ENCODE measurements at places on chromosomes 6 and 20. TPM values are rescaled to one million over a fixed set of nuclear protein-coding genes. Genes with fewer than 3 reads are reported as not detected.

OLIG3 gene
- not detected for total RNA-seq

ZSCAN23 gene
- 6.9 TPM for total RNA-seq

BTN1A1 gene
- total RNA-seq, result not detected

CALHM6 gene
- not detected for total RNA-seq

NOP56 gene
- total RNA-seq, result 109 TPM

HLA-DOA gene
- 0.25 TPM for total RNA-seq

MCCD1 gene
- total RNA-seq, result not detected

NOX3 gene
- not detected for total RNA-seq

HSPA1L gene
- 3.1 TPM for total RNA-seq

- DNase-seq, result no peak
Measured at GRCh38 chr6:167079853-167080297, 43.0 kb upstream of the CCR6 start.

- no peak for DNase-seq
Measured at GRCh38 chr20:20926222-20926905, 179.8 kb downstream of the LINC00237 start.

DNA sequence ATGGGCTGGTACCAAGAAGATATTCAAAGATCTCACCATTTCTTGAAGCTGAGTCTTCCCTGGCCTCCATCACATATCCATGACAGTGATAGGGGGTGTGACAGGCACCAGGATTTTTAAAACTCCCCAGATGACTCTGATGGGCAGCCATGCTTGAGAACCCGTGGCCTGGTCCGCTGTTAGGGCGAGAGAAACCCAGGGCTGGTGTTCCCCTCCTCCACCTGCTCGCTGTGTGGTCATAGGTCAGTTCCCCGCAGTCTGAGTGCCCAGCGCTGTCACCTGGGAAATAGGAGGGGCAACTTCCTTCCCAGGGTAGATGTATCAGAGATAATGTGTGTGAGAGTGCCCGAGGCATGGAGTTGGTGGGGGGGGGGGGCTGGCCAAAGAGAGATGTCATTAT is 50.9 kb downstream of the TMEM242 start:
- no peak for DNase-seq

DNA sequence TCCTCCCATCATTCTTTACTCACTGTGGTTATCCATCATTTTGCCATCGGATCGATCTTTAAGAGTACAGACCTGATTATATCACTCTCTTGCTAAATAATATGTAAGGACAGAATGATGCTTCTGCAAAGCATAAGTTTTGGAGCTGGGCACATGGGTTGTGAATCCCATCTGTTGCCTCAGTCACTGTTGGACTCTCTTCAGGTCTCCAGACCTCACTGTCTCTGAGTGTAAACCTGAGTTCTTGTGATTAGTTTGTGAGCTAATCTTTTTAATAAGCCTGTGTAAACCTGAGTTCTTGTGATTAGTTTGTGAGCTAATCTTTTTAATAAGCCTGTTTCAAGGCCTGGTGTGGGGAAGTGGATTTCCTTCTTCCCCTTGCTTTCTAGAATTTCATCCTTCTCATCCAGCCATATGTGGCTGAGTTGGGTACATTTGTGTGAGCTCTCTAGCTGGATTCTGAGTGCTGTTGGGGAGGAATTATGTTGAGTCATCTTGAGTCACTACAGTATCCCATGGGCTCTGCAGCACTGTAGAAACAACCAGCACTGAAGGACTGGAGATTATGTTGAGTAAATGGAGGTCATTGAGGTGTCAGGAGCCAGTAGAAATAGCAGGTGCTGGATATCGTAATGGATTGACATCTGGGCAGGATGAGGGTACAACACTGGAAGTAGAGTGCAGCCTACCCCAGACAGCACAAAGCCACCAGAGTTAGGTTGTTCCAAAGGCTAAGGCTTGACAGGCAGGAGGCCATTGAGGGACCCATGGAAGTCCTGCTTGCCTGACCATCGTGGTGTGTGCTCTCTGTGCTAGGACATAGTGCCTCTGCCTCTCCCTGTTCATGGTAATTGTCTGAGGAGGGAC is 52.4 kb downstream of the SCAND1 start:
- DNase-seq, result peak; percentile 79

- no peak for DNase-seq
Measured at GRCh38 chr20:48843057-48843806, 15.4 kb upstream of the PREX1 start.

GRCh38 chr6:131761762-131762067 is 46.1 kb upstream of the ENPP1 start:
- no peak for DNase-seq

- DNase-seq, result no peak
Measured at GRCh38 chr20:41169791-41170351, 32.5 kb downstream of the PLCG1 start.

DNA sequence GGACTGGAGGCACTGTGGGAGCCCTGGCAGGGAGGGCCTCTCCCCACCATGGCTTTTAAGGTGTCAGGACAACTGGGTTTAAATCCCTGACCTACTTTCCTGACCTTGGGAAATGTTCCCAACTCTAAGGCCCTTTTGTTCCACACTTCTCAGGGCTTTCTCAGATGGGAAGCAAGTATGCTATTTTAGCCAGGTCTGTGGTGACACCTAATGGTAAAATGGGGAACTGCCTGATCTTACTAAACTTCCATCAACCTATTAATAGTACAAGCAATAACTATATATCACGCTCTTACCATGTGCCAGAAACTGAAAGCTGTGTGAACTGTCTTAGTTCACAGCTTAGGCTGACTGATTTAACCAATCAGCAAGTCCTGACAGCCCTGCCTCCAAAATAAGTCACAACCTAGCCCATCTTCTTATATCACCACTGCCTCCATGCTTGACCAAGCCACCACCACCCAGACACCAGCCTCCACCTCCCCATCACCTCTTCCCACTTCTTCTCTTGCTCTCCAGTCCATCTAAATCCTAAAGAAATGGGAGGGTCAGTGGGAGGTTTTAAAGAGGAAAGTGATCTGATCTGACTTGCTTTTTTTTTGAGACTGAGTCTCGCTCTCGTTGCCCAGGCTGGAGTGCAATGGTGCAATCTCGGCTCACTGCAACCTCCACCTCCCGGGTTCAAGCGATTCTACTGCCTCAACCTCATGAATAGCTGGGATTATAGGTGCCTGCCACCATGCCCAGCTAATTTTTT is 6.9 kb upstream of the BLCAP start:
- DNase-seq, result peak; percentile 85

DNA sequence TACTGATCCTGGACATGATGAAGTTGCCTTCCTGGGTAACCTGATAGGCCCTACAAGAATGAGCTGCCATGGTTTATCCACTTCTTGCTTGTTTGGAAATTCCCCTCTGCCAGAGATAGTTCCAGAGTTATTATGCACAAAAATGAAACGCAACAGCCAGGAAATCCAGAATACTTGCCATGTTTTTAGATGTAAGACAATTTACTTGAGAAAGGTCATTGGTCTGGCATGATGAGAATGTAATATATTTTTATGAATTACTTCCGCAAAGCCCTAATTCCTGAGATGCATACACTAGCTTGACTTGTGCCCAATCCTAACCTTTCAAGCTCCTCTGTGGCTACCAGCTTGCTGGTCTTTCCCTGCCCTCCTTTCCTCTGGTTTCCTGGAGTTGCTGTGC is 27.9 kb upstream of the NT5E start:
- DNase-seq, result no peak

DNA sequence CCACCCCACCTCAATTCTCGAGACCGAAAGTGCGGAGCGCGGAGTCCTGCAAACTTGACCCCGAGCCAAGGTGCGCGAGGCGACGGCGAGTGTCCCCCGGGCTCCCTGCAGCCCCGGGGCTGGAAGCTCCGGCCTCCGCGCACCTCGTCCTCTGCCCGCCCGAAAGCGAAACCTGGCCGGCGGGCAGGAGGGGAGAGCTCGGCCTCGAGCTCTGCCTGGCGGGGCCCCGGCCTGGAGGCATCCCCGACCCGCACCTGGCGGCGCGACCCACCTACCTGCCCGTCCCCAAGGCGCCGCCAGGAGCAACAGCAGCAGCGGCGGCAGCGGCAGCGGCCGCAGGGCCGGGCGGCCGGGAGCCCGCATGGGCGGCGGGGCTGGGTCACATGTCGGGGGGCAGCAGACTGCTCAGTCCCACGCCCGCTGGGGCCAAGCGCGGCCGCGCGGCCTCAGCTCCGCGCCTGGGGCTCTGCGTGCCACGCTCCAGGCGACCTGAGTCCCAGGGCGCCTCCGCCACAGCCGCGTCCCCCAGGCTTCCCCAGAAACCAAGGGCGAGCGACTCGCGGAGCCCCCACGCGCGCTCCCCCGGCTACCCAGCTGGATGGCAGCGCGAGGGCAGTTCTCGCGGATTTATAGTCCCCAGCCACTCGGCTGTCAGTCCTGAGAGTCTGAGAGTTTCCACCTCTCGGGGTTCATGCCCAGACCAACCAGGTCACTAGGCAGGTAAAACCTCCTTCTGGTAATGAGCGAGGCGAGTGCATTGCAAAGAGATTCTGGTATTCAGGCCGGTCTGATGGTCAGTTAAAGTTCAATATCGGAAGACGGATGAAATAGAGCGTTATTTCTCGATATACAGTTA is at the start of gene IL20RA:
Gene IL20RA, minus strand, starts transcription at position 600 of the 856 bp plus-strand sequence. Its CDS starts 237 bp downstream, at position 363.
- peak; percentile 30 for DNase-seq

DNA sequence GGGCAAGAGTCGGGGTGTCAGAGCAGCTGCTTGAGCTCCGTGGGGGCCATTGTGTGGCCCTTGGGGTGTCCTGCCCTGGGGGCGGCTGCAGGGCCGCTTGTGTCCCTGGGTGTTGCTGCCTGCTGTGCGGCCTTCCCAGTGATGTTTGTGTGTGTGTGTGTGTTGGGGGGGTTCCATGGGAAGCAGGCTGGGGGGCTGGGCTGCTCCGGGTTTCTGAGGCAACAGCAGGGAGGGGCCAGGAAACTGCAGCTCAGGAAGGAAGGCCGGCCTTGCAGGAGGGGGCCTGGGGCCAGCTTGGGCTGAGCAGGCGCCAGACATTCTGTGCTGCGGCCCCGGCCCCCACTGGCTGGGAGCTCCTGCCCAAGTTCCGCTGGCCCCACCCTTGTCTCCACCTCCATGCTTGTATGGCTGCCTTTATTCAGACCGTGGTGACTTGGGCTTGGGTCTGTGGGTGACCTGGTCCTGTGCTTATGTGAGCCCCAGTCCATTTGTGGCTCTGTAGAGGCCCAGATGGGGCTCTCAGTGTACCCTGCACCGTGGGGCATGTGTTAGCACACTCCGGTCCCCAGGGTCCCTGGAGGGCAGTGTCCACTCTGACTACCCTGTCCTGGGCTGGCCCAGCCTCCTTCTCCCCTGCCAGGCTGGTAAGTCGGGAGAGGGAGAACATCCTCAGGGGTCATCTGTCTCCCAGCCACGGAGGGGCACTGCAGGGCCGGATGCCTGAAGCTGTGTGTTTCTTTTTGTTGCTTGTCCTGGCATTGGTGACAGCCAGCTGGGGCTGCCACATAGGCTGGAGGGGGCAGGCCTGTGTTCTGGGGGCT is 4.6 kb upstream of the SOX18 start:
- peak; percentile 92 for DNase-seq

GRCh38 chr6:162845972-162846371 is 118.2 kb downstream of the PACRG start:
- no peak for DNase-seq

DNA sequence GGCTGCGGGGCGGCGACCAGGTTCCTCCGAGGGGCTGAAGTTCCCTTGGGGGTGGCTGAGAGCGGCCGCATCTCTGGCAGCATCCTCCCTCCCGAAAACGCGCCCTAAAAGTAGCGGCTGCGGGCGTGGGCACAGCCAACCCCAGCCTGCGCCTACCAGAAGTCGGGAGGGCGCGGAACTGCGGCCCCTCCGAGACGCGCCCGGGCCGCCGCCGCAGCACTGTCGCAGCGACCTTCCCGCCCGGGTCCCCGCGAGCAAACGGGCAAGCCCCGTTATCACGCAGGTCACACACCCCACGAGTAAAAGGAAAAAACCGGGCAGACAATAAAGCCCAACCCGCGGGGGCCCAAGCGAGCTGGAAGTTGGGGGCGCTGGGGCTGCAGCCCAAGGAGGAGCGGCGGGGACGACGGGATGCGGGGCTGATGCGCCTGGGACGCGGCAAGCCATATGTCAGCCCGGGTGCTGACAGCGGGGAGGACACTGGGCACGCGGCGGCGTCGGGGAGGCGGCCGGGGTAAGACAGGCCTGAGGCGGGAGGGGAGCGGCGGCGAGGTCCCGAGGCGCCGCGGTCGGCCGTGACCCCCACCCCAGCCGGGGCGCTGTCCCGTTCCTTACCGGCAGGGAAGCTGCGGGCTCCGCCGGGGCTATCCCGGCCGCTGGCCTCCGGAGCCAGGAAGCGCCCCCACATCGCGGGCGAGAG is 659 bp downstream of the CEP85L start:
- peak; percentile 51 for DNase-seq

DNA sequence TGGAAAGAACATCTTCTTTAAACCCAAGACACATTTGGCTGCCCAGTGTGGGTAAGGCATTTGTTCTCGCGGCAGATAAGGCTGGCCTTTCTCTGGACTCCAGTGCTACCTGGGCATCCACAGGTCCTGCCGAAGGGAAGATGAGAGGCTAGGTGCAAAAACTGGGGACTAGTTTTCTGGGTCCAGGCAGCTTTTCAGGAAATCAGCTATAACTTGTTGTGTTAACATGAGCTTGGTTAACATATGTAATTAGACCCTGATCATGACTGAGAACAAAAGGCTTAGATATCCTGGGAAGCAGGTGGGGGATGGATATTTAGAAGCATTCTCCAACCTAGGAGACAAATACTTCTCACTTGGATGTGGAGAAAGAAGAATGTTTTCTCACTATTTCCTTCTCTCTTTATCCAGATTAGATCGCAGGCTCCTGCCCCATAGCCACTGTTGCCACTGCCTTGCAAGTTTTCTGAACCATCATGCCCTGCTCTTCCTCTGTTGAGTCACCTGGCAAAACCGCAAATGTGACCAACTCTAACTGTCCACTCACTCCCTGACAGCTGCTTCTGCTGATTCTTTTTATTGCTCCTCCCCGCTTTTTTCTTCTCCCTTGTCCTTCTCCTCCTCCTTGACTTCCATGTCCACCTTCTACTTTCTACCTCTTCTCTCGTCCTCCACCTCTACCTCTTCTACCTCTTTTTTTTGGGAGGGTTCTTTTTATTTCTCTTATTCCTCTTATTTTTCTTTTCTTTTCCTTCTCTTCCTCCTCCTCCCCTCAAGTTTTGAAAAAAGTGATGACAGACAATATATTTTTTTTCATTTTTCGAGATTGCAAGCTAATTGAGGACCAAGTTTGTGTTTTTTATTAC is 258.1 kb downstream of the UTRN start:
- no peak for DNase-seq

GRCh38 chr20:60693496-60694133 is 558.4 kb upstream of the CDH4 start:
- no peak for DNase-seq

- DNase-seq, result peak; percentile 71
Measured at GRCh38 chr6:52503851-52504781, 72.7 kb downstream of the TRAM2 start.

DNA sequence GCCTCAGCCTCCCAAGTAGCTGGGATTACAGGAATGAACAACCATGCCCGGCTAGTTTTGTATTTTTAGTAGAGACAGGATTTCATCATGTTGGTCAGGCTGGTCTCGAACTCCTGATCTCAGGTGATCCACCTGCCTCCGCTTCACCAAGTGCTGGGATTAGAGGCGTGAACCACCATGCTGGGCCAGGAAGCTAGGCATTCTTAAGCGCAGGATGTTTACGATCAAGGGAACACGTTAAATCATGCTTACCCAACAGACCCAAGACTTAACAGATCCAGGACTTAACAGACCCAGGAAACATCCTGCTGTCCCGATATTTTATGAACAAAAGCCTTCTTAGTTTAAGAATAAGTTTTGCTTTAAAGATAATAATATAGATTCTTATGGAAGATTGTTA is 9.1 kb downstream of the PTGIS start:
- DNase-seq, result no peak

GRCh38 chr6:79158856-79159516 is 75.5 kb downstream of the HMGN3 start:
- DNase-seq, result no peak

All from cardiac muscle cell (in vitro differentiated cells and primary cell).